ENCODE measurements at places on chromosomes 5 and 9.

DNA sequence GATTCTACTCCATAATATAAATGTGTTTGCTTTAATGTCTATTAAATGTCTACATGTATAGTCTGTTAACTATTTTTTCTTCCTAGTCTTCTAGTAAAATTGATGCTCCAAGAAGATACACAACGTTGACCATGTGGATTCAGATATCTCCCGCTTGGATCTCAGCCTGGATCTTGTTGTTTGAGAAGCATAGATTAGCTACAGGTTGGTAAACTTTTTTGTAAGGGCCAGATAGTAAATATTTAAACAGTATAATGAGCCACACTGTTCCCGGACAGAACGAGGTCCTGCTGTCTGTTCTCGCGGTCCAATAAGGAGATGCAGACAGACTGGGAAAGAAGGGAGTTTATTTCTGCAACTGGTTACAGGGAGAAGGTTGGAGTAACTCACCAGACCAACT, 86.2 kb upstream of the IL12B start:
- no peak for DNase-seq

DNA sequence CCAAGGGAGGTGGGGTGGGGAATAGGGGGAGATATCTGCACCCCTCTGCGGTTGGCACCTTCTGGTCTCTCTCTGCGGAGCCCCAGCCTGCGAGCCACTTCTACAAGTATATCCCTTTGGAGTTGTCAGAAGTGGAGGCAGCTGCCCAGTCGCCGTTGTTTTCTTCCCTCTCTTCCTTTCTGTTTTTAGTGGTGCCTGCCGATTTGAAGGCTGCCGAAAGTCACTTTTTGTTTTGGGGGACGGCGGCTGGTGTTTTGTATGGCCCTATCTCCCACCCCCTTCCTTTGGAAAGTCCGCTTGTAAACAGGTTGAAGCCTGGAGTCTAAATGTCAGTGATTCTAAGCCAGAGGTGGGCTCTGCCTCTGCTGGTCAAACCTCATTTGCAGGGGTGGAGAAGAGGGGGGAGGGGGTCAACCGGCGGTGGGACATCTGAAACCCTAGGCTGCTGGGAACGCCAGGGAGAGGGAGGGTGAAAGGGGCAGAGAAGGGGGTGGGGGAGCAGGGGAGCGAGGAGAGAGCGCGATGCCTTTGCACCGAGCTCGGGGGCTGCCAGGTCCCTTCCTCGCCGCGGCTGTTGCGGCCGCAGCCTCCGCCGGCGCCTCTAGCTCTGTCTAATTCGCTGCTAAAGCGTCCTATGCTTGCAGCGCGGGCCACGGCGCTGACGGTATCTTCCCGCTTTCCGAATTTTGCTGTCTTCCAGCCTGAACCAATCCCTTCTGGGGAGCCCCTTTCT, at the start of gene FGF10:
FGF10 (minus strand) TSS at position 331 of the 733 bp plus-strand sequence. CDS start 738 bp downstream, outside the sequence.
- no peak for DNase-seq

- DNase-seq, result peak; percentile 91
These were observed 6.4 kb downstream of the SLC34A1 start for GRCh38 chr5:177390363-177391300.

DNA sequence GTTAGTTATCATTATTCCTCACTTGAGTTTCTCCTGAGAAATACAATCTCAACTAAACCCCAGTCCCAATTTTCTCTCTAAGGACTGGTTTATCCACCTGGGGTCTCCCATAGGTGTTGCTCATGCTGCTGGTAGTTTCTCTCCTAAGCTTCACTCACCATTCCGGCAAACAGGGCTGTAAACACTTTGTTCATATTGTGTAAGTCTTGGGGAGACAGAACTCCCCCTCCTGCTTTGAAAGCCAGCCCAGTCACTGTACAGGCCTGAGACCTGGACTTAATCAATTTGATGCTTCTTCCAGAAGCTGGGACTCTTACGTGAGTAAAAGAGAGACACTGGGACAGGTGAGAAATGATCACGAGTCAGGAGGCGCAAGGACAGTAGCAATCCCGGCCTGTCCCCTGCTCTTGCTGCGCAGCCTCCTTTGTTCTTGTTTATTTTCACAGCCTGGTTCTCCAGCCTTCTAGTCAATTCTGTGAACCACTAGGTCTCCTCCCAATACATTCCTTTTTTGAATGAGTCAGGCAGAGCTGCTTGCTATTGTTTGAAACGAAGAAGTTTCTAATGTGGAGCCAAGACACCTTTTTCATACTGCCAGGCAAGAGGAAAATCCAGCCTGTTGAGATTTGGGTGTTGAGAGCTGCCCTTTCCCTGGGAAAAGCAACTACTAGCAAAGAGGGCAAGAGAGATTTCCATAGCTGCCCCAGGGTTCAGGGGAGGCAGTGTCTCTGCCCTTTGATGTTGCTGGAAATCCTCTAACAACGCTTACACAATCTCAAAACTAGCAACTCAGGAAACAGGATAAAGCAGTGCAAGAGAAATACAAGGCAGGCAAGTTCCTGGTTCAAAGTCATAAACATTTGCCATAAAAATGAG, 9.2 kb upstream of the SHROOM1 start:
- DNase-seq, result no peak

DNA sequence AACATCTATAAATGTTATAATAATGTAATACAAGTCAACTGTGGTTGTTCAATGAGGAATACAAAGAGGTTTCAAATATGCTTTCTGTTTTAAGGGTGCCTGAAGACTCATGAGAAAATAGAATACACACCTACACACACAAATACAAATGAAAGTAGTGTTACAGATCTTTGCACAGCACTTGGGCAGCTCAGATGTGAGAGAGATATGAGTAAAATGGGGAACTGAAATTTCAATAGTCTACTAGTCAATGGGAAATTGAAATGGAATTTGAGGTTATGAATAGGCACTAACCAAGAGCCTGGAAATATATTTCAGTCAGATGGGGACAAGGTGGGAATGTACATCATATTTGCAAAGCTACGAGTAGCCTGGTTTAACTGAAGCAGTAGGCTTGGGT, 96.6 kb downstream of the ISL1 start:
- no peak for DNase-seq

GRCh38 chr5:14838396-14839319, 32.9 kb downstream of the ANKH start:
- no peak for DNase-seq

DNA sequence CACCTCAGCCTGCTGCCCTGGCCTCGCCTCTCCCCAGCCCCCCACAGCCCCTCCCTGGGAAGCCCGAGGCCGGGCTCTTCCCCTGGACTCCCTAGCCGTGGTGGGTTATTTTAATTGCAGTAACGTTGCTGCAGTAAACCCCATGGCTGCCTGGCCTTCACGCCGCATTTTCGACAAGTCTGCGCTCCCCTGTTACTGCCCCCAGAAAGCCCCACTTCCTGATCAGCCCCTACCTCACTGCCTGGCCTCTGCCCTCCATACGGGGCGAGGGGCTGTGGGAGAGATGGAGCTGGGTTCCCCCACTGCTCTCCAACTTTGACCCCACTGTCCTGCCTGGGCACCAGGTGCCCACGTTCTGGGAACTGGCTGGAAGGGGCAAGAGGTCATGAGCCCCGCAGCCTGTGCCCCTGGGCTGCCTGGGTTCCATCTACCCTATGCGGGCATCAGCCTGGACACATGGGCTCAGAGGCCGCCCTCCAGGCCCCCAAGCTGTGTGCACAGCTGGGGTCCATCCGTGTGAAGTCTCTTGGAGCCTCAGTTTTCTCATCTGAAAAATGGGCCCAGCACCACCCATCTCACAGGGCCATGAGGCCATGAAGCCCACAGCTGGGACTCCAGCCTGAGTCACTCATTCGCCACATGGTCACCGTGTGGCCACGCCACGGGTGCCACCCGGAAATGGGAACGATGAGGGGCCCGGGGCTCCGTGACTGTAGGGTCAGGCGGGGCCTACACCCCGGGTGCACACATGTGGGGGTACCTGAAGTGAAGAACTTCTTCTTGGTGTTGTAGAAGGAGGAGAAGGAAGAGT, 11.5 kb downstream of the EGFL7 start:
- DNase-seq, result no peak

DNA sequence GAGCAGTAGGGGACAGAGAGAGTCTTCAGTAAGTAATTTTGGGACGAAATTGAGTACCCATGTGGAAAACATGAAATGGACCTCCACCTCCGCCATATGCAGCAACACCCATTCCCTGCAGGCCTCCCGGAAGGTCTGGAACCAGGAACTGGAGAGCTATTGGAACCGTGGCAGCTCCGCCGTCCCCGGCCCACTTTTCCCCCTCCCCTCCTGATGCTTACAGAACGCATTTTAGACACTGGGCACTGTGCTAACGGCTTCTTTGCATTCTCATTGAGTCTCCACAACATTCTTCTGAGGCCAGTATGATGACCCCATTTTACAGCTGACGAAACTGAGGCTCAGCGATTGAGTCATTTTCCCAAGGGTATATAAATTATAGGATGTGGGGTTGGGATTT, 20.4 kb upstream of the ZBTB43 start:
- no peak for DNase-seq

- DNase-seq, result no peak
These were observed 35.5 kb upstream of the B4GALT1 start for GRCh38 chr9:33202552-33203201.

DNA sequence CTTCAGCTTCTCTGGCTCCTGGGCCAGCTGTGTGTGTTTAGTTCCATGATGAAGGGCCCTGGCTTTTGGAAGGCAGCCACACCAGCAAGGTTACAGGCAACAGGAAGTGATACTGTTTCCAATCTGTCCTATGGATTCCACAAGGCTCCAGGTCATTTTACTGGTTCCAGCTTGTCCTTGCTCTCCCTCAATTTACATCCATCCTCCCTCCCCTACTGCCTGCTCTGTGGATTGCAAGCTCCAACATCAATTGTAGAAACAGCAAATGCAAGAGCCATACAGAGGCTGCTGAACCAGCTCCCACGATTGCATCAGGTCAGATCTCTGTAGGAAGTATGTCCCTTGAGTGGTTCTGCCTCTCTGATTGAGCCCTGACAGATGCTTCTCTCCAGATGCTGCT, 409.8 kb downstream of the NTRK2 start:
- no peak for DNase-seq

GRCh38 chr9:12790883-12791282, 16.1 kb downstream of the LURAP1L start:
- no peak for DNase-seq

DNA sequence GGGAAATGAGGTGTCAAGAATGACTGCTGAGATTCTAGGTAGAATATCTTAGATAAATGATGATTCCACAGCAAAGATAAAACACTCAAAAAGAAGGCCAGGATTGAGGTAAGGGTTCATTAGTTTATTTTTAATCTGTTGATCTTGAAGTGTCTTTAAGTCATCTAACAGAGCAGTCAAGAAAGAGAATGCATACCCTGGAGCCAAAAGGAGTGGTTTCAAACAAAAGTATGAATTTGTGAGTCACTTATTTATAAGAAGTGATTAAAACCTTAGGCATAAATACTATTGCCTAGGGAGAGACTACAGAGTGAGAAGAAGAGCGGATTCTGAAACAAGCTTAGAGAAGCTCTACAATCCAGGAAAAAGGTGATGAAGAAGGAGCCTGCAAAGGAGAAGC, 541.0 kb downstream of the DTWD2 start:
- no peak for DNase-seq

- DNase-seq, result no peak
These were observed 19.1 kb upstream of the IFNB1 start for GRCh38 chr9:21096901-21097255.

- DNase-seq, result no peak
These were observed 127.8 kb upstream of the PHYKPL start for GRCh38 chr5:178360222-178360925.

DNA sequence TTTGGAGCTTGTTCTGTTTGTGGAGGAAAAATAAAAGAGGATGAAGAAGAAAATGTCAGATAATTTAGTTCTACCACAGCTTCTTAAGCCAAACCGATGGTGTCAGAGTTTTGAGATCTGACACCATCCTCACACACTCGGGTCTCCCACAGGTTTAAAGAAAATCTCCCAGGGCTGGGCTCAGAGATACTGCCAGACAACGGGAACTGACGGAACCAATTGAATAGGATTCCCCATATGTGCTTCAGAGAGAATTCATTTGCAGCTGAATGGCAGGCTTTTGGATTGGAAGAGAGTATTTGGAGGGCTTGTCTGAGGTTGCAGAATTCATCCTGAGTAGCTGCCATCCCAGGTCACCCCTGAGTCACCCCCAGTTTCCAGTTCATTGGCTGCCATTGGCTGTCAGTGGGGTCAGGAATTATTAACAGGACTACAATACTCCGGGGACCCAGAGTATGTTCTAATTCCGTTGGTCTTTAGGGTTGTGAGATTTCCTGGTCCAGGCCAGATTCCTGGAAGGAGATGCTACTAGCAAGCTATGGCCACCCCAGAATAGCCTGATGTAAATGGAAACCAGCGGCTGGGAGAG, 131.3 kb downstream of the PDZD2 start:
- DNase-seq, result no peak

GRCh38 chr9:107706701-107707427, 217.3 kb upstream of the KLF4 start:
- no peak for DNase-seq

DNA sequence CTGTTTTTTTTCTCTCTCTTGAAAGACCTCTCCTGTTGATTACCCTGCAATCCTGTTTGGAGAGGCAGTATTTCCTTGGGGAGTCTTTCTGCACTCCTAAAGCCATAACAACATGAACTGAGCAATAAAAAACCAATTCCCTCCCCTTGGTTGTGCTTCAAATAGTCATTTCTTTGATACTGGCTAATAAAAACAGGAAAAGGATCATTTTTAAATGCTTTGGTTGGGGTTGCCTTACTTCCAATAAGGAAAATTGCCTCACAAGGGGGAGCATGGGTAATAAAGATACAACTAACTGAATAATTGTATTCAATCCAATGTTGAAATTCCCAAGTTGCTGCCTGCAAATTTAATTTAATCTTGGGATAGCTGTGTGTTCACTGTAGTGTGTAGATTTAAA, 13.9 kb downstream of the FBXL7 start:
- no peak for DNase-seq

- no peak for DNase-seq
These were observed 35.7 kb downstream of the SECISBP2 start for GRCh38 chr9:89353989-89354388.

- DNase-seq, result no peak
These were observed 281.0 kb upstream of the TNC start for GRCh38 chr9:115398996-115399395.

Measured in stimulated activated CD4-positive, alpha-beta T cell treated with anti-CD3 and anti-CD28 coated beads, Interleukin-4, amount 100 ng/mL, for 24 hours (primary cell).